ENCODE measurements at places on chromosomes 11 and 22.

GRCh38 chr11:1310772-1311468 lies 1.5 kb upstream of the TOLLIP start:
- peak; percentile 52 for DNase-seq

DNA sequence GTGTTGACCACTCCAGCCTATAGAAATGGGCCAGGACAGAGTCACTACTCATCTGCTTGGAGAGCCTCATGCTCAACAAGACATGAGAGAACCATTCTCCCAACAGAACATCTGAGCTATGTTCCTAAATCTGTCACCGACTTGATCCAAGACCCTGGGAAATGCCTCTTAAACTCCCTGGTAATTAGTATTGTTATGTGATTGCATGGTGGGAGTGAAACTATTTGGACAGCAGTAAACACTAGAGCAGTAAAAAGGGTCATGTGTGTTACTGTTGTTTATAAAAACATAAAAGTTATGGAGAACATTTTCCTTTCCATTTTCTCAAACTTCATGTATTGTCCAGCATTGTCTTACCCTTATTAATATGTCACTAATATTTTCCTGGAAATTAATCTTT lies 369.8 kb upstream of the FAT3 start:
- no peak for DNase-seq

- DNase-seq = no peak
Measured at GRCh38 chr11:40215556-40215955, 1243.9 kb downstream of the LRRC4C start.

DNA sequence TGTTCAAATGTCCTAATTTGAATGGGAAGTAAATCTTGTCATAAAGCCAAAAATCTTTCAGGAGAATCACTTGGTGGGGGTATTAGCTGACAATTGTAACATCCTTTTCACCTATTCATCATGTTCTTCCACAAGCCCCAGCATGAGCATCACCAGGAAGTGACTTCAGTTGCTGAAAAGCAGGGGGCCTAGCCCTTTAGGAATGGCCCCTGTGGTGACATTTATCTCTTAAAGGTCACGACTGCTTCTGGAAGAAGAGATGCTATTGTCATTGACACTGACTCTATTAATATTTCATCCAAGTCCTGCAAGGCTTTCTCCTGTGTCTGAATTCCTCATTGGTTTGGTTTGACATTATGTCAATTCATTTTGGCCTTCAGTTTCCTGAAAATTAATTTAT lies 92.6 kb downstream of the OR5AK2 start:
- no peak for DNase-seq

- DNase-seq = no peak
Measured at GRCh38 chr11:28729339-28729738, 621.2 kb downstream of the METTL15 start.

GRCh38 chr11:31699066-31699465 lies 112.1 kb downstream of the PAX6 start:
- no peak for DNase-seq

GRCh38 chr11:60282286-60282685 lies 1.8 kb downstream of the MS4A4A start:
- DNase-seq = no peak

DNA sequence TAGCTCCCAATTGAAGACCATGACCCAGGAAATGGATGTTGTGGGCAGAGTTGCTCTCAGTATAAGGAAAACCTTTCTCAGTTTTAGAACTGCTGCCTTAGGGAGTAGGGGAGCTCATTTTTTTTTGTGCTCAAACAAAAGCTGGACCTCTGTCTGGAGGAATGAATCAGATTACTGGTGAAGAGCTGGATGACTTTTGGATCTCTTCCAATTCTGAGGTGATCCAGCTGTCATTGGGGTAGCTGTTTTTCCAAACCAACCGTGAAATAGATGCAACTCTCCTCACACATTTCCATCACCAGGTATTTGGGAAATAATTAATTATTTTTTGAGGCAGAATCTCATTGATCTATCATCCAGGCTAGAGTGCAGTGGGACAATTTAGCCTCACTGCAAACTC lies 251.3 kb upstream of the PLET1 start:
- no peak for DNase-seq

GRCh38 chr11:76155500-76156227 lies 50.6 kb downstream of the WNT11 start:
- DNase-seq = no peak

DNA sequence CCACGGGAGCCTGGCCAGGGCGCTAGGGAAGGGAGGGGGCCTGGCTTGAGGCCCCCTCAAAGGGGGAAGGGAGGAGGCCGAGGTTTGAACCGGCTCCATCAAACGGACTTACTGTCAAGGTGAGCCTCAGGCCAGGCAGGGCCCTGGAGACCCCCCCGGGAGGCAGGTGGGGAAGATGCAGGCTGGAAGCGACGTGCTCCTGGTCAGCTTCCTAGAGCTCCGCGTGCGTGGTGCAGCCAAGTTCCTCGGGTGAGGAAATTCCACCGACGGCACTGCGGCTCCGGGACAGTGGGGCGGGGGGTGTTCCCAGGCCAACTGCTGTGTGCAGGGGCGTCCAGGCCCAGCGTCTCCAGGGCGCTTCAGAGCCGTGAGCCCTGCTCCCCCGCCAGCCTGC lies 7.2 kb upstream of the TRABD start:
- DNase-seq = no peak

- no peak for DNase-seq
Measured at GRCh38 chr11:15882876-15883454, 473.4 kb downstream of the SOX6 start.

- no peak for DNase-seq
Measured at GRCh38 chr11:10778217-10778970, 27.3 kb downstream of the CTR9 start.

DNA sequence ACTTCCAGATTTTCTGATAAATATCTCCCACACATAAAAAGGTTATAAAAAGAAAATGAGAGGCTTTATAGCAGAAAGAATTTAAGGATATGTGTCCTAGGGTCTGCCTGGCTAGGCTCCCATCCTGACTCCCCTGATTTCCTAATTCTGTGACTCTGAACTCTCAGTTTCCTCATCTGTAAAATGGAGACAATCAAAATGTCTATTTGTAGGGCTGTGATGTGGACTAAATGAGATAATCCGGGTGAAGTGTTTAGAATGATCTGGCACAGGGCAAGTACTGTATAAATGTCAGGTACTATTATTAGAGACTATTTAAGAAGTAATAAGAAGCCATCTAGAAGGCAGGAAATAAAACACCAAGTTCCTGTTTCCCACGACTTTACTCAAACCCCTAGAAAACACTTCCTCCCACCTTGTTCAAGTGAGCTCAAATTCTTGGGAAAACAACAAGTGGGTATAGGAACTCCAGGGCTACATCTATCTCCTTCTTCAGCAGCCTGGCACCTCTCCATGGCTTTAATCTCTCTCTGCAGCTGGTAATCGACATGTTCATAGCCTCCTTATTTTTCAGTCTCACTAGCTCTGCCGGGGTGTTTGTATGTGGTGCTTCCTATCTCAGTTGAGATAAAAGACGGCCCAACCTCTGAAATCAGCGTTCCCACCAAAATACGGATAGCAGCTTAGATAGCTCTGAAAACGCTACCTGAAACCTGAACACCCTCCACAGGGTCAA lies 6.7 kb downstream of the ASCC2 start:
- DNase-seq = no peak

DNA sequence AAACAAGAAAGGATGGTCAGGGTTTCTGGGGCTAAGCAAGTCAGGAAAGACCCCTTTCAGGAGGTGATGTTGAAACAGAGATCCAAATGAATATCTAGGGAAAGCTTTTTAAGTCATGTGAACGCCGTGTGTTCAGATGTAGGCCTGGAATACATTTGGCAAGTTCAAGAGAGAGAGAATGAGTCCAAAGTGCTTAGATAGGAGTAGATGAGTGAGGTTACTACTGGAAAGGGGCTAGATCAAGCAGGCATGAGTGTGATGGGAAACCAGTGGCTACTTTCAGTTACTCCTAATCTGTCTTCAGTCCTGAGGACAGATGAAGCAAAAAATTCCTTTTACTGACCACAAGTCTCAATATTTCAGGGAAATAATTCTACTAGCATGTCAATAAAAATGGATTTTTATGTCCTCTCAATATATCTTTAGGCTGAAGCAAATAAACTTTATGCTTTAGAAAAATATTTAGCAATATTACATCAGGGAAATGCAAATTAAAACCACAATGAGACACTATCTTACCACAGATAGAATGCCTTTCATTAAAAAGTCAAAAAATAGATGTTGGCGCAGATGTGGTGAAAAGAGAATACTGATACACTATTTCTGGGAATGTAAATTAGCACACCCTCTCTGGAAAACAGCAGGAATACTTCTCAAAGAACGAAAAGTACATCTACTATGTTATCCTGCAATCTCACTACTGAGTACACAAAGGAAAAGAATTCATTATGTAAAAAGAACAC lies 1085.0 kb upstream of the TENM4 start:
- DNase-seq = no peak

GRCh38 chr11:90744169-90744568 lies 521.3 kb upstream of the CHORDC1 start:
- no peak for DNase-seq

GRCh38 chr11:72305891-72306585 lies 62.1 kb upstream of the PHOX2A start:
- no peak for DNase-seq

DNA sequence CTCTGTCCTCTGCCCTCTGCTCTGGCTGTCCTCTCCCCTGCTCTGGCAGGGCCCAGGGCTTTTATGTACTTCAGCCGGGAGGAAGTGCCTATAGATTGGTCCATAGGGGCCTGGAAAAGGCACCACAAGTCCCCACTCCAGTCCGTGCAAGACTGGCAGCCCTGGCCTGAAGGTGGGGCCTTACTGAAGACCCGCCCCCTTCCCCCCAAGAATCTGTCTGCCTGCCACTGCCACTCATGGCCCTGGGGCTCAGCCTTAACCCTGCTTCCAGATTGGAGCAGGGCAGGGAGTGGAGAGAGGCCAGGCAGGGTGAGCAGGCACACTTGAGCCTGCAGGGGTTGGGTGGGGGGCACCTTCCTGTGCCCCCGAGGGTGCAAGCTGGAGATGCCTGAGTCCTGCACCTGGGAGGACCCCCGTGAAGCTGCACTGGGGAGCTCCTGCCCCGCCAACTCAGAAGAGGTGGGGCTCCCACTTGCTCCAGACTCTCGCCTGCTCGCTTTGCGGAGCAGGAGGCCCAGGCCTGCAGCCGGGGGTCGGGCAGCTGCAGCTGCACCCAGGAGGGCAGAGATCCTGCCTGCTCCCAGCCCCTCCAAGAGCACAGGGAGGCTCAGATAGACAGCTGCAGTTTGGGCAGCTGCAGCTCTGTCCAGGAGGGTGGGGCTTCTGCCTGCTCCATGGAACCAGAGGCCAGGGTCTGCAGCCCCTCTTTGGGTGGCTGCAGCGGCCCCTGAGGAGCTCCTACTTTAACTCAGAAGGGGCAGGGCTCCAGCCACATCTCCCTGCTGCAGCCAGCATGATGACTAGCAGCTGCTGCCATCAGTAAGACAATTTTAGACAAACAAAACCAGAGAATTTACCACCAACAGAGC lies 51.0 kb upstream of the SC5D start:
- DNase-seq = no peak

GRCh38 chr11:12224537-12224893 lies 114.1 kb downstream of the MICAL2 start:
- peak; percentile 85 for DNase-seq

DNA sequence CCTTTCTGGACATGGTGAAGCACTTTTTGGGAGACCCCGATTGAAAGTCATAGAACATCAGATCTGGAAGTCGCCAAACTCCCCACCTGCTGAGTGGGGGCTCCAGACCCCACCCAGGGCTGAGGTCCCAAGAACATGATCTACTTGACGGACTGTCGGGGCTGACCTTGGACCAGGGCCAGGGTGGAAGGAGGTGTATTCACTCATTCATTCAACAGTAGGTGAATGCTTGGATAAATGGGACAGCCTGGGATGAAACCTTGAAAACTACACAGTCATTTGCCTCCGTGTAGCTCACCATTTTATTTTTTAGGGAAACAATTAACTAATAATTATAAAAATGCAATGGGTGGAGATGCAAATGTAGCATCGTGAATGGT lies 629.0 kb downstream of the BRD1 start:
- no peak for DNase-seq

GRCh38 chr11:14267861-14268635 lies 90.9 kb downstream of the RRAS2 start:
- no peak for DNase-seq

DNA sequence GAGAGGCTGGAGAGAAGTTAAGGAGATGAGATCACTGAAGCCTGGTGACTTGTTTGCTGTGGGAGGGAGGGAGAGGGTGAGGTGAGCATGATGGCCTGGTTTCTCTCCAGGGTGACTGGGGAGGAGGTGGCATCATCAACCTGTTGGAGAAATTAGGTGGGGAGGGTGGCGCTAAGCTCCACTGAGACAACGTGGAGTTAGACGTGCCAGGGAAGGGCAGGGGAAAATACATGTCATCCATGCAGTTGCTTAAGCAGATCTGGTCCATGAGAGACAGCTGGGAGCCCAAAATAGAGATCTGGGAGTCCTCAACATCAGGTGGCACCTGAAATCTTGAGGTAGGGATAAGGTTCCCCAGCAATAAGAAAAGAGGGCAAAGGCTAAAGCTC lies 9.3 kb upstream of the MAFF start:
- no peak for DNase-seq

- peak; percentile 44 for DNase-seq
Measured at GRCh38 chr11:12599408-12600143, 74.6 kb upstream of the TEAD1 start.

DNA sequence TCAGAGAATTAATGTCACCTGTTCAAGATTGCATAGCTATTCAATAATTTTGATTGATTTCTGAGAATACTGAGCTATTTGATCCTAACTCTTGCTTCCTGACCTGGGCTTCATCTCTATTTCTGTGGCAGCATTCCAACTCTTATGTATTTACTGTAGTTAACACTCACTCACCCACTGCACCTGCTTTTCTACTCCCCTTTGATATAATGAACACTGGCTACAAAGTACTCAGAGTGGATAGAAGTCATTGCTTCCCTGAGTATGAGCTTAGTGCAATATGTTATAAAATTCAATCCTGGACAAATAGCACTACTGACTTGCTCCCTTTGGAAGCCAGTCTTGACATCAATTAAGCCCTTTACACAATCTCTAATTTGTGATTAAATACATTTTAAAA lies 117.2 kb downstream of the APIP start:
- no peak for DNase-seq

DNA sequence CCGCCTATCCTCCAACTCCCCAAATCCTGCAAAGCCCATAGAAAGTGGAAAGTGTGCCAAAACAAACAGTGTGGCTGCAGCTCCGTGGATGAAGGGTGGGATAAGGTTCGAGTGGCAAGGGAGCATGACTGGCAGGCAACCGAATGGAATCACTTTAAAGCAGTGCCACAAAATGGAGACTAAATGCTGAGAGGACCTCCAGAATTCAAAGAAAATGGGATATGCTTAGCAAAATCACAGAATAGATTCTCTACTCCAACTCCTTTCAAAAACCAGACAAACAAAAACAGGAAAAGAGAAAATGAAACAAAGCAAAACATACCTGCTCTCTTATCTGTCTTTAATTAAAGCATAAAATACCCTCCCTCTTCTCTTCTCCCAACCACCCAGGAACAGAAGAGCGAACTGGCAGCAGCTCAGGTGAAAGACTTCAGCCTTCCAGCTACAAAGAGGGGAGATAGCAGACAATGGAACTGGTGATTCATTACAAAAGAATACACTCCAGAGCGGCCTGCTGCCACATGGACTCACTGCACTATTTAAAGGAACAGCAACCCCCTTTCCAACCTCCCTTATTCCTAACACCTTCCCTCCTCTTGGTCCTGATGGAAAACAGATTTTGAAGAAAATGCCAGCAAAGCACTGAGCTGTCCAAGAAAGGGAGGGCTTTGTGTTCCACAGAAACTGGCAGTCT lies 118.5 kb downstream of the APOL5 start:
- no peak for DNase-seq

- no peak for DNase-seq
Measured at GRCh38 chr11:93832780-93833179, 17.6 kb downstream of the VSTM5 start.

Measured in activated T-cell treated with anti-CD3 and anti-CD28 coated beads for 48 hours (primary cell).